Ureter (tissue), 1 donor: ENCODE measurements at places on chromosomes 5 and 9.

- DNase-seq: no peak
Observed at GRCh38 chr9:86075132-86076109, 23.9 kb downstream of the GOLM1 start.

DNA sequence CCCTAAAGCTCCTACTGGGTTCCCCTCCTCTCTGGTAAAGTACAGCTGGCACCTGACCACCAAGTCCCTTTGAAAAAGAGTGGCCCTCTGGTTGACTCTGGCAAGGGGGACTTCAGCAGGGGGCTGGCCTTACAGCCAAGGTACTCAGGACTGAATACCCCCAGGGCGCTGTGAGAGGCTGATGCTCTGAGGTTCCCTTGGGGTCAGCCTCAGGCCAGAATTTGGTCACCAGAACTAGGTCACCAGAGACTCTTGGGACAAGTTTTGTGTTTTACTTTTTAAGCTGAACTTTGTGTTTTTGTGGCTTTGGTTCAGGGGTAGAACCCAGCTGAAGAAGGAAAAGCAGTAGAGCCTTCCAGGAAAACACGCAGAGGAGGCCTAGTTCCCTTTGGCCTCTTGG, 23.3 kb upstream of the SMU1 start:
- peak; percentile 34 for DNase-seq

GRCh38 chr9:106972082-106972481, 109.1 kb downstream of the ZNF462 start:
- DNase-seq: no peak

GRCh38 chr5:53946405-53947100, 363.8 kb downstream of the ARL15 start:
- no peak for DNase-seq

GRCh38 chr5:138033907-138034306, 1.0 kb upstream of the FAM13B start:
- no peak for DNase-seq

- no peak for DNase-seq
Observed at GRCh38 chr9:93536167-93536566, 40.2 kb upstream of the PHF2 start.

- DNase-seq: no peak
Observed at GRCh38 chr5:79225441-79225840, 10.5 kb upstream of the JMY start.

- DNase-seq: no peak
Observed at GRCh38 chr9:113622600-113623400, 159.3 kb downstream of the RGS3 start.

DNA sequence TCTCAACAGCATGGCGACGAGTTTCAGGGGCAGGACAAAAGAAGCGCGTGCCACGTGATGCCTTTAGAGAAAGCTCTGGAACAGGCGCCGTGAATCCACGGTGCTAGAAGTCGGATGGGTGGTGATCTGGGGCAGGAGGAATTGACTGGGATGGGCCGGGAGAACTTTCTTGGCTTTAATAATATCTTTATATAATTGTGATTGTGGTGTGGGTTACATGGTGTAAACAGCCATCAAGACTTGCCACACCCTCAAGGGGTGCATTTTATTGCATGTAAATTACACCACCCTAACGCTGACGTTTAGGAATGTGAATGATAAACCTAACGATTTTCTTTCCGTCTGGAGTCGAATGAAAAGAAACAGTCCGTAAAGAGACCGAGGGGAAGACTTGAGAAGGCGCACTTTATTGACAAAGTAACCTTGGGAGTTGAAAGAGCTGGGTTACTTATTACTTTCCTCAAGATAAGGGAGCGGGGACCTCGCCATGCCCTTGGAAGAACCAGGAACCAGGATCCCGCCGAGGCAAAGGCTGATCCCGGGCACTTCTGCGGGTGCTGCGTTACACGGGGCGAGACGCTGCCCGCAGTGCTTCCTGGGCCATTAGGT, 8.5 kb downstream of the NRARP start:
- DNase-seq: no peak

DNA sequence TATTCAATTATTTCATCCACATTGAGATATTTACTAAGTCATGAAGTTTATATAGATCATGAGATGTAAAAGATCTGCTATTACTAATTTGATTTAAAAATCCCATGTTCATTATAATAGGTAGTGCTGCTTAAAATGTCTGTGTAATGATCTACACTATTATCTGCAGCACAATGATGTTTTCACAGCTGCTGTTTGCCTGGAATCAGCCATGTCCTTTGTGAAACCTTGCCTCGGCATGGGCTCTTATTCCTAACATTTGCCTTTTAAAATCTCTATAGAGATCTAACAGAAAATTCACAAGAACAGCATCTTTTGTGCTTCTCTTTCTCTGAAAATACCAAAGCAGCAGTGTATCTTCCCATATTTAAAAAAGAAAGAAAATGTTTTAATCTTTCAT, 444.6 kb downstream of the PTPRD start:
- no peak for DNase-seq

DNA sequence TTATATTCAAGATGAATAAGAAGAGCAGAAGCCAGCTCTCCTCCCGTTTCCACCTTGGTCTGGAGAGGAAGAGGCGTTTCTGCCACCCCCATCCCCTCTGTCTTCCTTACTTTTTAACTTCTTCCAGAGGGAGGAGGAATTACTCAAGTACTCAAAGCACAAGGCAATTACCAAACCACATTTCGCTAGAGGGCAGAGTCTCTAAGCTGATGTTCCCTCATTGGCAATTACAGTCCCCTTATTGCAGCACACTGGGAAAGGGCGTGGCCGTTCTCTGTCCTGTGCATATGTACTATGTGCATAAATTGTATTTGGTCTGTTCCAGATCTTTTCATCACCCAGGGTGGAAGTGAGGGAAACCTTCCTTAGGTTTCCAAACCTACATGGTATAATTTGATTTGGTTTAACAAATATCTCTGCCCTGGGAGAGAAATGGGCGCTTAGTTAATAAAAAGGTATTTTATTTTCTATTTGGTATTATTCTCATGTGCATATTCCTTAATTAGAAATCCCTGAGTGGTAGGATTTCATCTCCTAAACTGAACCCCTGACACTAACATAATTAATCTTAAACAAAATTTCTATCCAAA, 29.8 kb upstream of the ALDOB start:
- peak; percentile 56 for DNase-seq

DNA sequence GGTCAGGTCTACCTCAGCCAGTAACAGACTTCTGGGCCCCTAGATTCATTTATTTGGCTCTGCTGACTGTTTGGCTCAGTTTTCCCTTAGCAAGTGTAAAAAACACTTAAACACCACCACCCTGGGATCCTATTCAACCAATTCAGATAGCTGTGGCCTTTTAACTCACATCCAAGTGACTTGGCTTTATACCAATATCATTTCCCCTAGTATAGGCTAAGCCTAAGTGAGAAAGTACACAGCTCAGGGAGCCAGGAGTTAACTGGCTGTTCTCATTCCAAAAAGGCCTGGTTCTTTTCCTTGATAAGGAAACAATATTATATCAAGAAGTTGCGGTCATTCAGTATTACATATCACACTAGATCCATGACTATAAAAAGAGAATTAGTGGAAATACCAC, 163.5 kb downstream of the ARL15 start:
- DNase-seq: no peak

DNA sequence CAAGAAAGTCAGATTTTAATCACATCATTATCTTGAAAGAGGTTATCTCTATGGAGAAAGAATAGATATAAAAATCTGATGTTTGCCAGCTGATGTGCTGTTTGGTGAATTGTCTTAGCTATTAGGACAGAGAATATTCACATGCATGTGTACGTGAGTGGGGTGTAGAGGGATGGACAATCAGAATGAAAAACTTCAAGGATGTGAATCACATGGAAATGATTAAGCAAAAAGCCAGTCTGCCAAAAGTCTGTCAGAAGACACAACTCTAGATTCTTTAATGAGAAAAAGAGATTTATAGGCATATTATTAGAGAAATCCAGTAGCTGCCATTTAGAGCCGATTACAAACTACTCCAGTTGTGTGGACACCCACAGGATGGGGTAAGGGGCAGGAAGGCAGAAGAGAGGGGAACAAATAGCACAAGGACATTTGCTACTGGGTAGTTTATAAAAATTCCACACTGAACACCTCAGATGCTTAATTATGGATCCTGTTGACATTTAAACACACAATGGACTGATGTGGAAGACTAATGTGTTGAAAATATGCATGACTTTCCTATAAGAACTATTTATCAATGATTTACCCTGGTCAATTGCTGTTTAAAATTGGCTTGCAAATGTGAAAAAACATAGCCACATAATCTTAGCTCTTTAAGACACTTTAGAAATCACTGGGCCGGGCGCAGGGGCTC, 127.4 kb downstream of the PTTG1 start:
- no peak for DNase-seq

DNA sequence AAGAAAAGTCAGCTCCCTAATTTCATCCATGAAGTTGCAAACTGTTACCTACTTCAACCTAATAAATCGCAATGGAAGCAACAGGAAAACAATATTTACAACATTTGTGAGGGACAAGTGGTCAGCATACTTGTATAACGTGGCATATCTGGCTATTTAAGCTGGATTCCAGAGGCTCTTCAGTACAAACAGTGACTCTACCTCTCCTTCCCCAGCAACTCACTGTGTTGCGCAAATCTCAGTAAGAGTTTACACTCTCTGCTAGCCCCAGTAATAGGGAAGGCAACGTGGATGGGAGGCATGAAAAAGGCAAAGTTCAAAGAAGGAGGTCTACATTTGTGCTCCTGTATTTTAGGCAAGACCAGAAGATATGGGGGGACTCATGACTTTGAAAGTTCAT, 18.9 kb upstream of the SEMA5A start:
- DNase-seq: no peak

- no peak for DNase-seq
Observed at GRCh38 chr9:77909306-77909705, 122.3 kb downstream of the GNAQ start.

DNA sequence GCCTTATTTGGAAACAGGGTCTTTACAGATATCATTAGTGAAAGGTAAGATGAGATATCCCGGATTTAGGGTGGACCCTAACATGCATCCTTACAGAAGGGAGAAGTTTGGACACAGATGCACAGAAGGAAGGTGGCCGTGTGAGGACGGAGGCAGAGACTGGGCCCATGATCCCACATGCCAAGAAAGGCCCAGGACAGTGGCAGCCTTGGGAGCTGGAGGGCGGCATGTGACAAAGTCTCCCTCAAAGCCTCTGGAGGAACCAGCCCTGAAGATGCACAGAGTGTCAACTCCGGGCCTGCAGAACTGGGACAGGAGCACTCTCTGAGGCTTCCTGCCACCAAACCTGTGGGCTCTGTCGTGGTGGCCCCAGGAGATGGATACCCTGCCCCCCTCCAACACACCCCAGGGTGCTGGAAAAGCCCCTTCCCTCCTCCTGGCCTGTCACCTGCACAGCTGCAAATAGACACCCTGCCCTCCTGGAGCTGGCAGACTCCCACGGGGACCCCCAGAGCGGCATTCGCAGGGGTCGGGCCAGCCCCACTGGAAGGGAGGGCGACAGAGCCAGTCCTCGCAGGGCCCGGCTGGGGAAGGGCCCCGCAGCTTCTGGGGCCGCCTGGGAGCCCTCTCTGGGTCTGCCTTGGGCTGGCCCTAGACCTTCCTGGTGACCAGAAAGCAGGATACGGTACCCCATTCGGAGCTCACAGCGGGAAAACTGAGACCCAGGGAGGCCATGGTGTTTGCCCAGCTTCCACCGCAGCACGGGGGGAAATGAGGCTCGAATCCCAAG, 7.9 kb downstream of the NACC2 start:
- no peak for DNase-seq

GRCh38 chr9:135960411-135961276, 529 bp downstream of the UBAC1 start:
- peak; percentile 60 for DNase-seq

DNA sequence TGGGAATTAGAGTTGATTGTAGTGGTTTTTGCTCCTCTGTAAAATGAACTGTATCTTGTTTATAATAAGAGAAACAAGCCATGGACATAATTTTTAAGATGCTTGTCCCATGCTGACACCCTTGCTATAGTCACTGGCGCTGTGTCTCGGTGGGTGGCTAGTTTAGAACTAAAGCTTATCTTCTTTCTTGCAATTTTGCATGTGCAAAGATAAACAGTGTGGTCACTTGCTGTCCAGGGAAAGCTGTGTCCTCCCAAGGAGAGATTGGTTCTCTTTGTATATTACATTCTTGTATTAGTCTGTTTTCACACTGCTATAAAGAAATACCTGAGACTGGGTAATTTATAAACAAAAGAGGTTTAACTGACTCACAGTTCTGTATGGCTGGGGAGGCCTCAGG, 143.8 kb downstream of the MELK start:
- no peak for DNase-seq

DNA sequence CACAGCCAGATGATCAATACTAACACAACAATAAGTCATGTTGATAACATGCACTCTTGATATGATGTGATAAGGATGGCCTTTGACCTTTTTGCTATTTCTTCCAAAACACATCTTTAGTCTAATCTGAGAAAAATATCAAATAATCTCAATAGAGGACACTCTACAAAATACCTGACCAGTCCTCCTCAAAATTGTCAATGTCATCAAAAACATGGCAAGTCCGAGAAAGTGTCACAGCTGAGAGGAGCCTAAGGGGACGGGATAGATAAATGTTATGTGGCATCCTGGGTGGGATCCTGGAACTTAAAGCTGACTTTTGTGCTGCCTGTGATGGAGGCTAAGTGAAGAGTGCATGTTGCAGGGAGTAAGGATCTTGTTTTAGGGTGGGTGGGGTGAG, 699.6 kb upstream of the ADAMTS16 start:
- no peak for DNase-seq

GRCh38 chr5:144971108-144971850, 800.6 kb downstream of the KCTD16 start:
- DNase-seq: no peak
